ENCODE measurements at places on chromosomes 3 and 15.

- DNase-seq, result peak; percentile 86
Measured at GRCh38 chr3:99925584-99926230, 108.0 kb downstream of the CMSS1 start.

- DNase-seq, result no peak
Measured at GRCh38 chr3:187401856-187402255, 33.7 kb downstream of the RTP4 start.

DNA sequence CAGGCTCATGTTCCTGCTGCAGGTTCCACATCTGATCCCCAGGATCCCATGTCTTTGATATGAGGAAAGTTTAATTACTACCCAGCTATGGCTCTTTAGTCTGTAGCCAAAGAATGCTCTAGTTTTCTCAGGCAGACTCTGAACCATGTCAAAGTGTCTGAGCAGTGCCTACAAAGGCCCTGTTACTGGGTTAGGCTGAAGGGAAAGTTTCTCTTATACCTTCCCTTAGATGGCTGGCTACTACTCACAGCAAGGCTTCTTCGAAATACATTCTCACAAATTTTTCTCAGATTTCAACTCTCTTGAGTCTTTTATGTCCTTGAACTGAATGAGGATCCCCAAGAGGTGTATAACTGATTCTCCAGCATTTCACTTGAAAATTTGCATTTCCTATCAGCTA is 102.4 kb downstream of the NR1D2 start:
- no peak for DNase-seq

DNA sequence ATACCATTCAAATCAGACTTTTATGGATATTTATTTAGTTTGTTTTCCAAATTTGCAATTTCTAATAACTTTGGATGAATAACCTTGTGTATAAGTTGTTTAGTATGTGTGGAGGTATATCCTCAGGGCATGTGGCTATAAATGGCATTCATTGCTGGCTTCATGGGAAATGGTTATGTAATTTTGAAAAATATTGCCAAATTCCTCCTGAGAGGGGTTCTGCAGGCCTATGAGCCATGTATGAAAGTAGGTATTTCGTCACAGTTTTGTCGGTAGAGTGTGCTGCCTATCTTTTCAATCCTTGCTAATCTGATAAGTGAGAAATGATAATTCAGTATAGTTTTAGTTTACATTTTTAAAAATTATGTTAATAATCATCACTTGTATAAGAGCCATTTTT is 256.4 kb upstream of the ZNF385D start:
- DNase-seq, result no peak

Measured in AG10803 (cell line).